EH (cell line): ENCODE measurements at places on chromosomes 16 and 17.

- no peak for DNase-seq
These were observed 38.3 kb downstream of the MAP2K6 start for GRCh38 chr17:69452664-69453260.

GRCh38 chr17:9306086-9306485 lies 269.5 kb downstream of the STX8 start:
- no peak for DNase-seq

- DNase-seq, result no peak
These were observed 108.2 kb upstream of the CRHR1 start for GRCh38 chr17:45675892-45676291.

DNA sequence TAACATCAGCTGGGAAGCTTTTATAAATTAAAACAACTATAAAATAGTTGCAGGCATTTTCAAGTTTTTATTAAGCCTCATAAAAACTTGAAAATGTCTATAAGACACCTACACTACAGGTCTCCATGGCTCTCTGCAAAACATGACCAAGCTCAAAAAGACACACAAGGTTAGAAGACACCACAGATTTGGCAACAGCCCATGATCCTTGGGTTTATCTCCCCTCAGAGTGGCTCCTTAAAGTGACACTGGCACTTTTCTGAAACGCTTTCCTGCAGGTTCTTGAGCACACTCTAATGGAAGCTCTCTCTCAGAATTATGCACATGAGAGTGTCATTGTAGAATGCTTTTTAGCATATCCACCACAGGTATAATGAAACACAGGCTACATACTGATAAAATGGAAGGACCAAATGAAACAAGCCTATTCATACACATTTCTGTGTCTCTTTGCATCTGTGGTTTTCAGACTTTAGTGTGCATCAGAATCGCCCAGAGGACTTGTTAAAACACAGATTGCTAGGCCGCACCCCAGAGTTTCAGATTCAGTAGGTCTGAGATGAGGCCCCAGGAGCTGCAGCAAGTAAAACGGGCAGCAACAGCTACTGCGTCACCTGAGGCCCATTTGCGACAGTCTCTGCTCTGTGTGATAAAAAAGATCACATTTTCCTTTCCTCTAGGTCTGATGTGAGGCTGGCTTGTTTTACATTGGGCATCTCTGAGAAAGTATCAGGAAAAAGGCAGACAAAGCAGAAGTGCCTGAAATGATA lies 75.0 kb upstream of the WSB1 start:
- DNase-seq, result no peak

DNA sequence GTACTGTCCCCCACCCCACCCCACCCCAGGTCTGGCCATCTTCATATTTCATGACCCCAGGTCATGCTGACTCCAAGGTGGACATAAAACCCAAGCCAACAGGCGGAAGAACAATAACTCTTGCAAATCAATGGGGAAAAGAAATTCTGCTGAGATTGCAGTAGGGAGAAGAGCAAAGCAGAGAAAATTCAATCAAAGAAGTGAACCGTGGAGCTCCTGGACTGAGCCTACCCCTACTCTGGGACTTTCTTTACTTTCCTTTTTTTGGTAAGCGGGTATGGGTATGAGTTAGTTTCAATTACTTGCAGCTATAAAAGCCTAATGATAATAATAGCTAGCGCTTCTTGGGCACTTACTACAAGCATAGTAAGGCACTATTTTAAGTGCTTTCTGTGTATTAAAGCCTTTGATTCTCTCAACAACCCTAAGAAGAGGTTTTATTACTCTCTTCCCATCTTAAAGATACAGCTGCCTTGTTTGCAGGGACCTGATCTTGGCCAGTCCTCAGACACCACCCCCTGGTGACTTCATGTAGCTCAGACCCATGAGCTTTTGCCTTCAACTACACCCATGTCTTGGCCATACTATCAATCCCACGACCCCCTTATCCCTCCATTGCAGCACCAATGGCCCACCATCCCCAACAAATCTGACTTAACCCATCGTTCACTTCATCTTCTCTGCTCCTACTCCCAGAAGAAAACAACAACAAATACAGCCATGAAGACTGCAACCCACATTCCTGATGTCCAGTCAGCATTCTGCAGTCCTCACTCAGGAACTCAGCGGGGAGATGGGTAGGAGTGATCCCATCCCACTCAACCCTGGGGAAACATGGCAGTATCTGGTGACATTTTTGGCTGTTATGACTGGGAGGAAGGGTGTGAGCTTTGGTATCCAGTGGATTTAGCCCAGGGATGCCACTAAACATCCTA lies 4.4 kb downstream of the GGA2 start:
- DNase-seq, result peak; percentile 30

GRCh38 chr17:33475594-33475993 lies 182.5 kb upstream of the ASIC2 start:
- no peak for DNase-seq
